ENCODE measurements at places on chromosomes 16 and 17.
A peak's percentile ranks its signal among the peaks of the same experiment; 100 is the strongest.

- peak; percentile 11 for DNase-seq
These were observed 9.0 kb downstream of the TMEM98 start for GRCh38 chr17:32936894-32937500.

DNA sequence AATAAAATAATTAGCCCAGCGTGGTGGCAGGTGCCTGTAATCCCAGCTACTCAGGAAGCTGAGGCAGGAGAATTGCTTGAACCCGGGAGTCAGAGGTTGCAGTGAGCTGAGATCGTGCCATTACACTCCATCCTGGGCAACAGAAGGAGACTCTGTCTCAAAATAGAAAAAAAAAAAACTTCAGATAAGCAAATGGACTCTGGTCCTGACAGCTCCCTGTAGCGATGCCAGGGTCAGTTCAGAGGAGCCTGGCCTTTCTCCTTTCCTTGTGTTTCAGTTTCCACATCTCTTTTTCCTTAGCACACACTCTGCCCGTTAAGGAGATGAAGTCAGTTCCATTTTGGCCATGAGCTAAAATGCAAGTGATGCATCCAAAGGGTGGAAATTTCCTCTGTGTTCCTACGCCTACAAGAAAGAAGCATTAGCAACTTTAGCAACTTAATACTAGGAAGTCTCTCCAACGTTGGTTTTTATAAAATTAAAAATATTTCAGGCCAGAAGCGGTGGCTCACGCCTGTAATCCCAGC lies 11.6 kb upstream of the GRB2 start:
- no peak overlapping the region for H3K27ac ChIP-seq
- no peak overlapping the region for H3K4me3 ChIP-seq
- no peak for DNase-seq

- H3K4me3 ChIP-seq, result peak overlapping the region; percentile 83
- peaks cover 35% of the 10 kb centered on the region for H3K4me1 ChIP-seq
- DNase-seq, result peak; percentile 74
- no peaks in the 10 kb centered on the region for H3K36me3 ChIP-seq
- H3K27ac ChIP-seq, result peak overlapping the region; percentile 89
- no peaks in the 10 kb centered on the region for H3K27me3 ChIP-seq
These were observed 8.7 kb upstream of the UBE2G1 start for GRCh38 chr17:4375039-4375748.

GRCh38 chr16:87457709-87458423 lies 35.0 kb downstream of the ZCCHC14 start:
- no peaks in the 10 kb centered on the region for H3K4me1 ChIP-seq
- no peaks in the 10 kb centered on the region for H3K27me3 ChIP-seq
- DNase-seq, result no peak
- no peak overlapping the region for H3K27ac ChIP-seq
- H3K36me3 ChIP-seq, result no peaks in the 10 kb centered on the region

DNA sequence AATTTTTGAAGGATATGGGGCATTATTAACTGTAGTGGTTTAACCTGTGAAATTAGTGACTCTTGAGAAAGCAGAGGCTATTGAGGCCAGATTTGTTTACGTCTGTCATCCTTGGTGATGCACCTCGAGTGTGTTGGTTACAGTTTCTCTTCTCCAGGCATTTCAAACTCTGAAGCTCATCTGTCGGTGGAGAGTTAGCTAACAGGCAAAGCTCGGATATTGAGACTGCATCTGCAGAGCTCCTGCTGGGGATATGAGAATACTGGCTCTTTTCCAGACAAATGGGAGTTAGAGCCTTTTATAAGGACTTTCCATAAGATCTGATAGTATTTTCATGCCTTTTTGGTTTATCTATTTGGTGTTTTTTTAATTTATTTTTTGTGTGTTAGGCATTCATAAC lies 6.7 kb downstream of the CLEC16A start:
- no peak for DNase-seq
- H3K4me3 ChIP-seq, result no peak overlapping the region
- H3K4me1 ChIP-seq, result peaks cover 74% of the 10 kb centered on the region
- no peaks in the 10 kb centered on the region for H3K27me3 ChIP-seq
- H3K27ac ChIP-seq, result no peak overlapping the region
- H3K36me3 ChIP-seq, result no peaks in the 10 kb centered on the region

DNA sequence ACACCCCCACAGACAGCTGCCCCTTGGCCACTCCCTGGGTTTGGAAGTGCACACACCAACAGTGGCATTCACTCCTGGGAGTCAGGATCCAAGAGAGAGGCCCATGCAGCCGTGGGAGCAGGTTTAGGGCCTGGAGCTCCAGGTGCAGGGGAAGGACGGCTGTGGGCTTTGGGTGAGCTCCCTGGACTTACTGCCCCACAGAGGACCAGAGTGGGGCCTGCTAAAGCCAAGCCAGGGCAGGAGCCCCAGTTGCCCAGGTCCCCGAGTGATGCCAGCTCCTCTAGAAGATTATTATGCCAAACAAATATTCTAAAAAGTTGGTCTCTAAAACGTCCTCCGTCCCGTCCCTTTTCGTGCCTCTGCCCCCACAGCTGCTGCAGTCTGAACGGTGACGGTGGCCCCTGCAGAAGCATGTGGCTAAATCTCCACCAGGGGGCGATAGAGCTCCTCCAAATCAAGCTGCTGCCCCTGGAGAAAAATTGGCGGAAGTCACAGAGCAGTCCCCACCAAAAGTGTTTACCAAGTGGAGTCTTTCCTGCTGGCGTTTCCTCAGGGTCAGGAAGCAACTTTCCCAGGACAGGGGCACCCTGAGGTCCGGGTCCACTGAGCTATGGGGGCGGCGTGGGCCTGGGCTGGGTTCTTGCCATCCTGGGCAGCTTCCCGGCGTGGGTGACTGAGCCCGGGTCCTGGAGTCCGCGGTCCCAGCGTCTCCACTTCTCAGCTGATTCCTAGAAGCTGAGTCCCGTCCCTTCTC lies 4.2 kb downstream of the ARMC7 start:
- peak overlapping the region; percentile 87 for H3K27ac ChIP-seq
- peaks cover 8% of the 10 kb centered on the region for H3K36me3 ChIP-seq
- peaks cover 71% of the 10 kb centered on the region for H3K4me1 ChIP-seq
- no peaks in the 10 kb centered on the region for H3K27me3 ChIP-seq
- DNase-seq, result peak; percentile 88

DNA sequence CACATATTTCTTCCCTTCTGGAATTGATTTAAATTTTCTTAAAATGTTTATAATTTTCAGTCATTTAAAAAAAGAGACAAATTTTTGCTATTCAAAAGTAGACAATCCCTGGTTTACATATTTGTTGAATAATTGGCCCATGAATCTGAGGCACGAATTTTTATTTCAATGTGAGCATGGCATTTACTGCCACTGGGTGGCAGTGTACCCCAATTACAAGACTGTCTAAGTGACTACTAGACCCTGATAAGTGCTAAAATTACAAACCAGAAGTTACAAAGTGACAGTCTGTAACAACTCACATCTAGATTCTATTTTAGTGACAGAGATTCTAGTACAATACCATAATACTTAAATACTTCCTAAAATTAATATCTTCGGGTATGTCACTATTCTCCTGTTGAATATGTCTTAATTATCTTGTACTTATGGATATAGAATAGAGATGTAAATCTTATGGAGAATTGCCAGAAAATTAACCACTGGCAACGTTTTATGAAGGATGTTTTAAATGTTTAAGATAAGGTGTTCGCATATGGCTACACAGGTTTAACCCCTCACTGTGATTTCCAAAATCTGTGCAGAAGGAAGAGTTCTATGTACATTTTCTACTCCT lies 235.8 kb downstream of the MAP2K4 start:
- peak; percentile 1 for DNase-seq
- H3K27me3 ChIP-seq, result peaks cover 10% of the 10 kb centered on the region
- H3K4me1 ChIP-seq, result no peaks in the 10 kb centered on the region
- H3K36me3 ChIP-seq, result no peaks in the 10 kb centered on the region
- H3K27ac ChIP-seq, result no peak overlapping the region
- no peak overlapping the region for H3K4me3 ChIP-seq

DNA sequence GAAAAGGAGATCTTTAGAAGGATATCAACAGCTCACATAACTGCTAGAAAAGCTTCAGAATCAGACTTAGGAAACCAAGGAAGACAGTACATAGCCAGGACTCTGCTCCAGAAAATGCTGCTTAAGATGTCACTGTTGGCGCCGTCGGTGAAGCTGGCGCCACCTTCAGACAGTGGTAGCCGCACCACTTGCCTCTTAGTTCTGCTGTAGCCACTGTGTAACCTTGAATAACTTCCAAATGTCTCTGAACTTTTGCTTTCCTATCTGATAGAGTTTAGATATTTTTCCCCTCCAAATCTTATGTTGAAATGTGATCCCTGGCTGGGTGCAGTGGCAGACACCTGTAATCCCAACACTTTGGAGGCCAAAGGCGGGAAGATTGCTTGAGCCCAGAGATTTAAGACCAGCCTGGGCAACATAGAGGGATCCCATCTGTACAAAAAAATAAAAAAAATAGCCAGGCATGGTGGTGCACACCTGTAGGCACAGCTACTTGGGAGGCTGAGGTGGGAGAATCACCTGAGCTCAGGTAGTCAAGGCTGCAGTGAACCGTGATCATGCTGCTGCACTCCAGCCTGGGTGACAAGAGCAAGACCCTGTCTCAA lies 6.3 kb upstream of the USP31 start:
- no peaks in the 10 kb centered on the region for H3K36me3 ChIP-seq
- peaks cover 4% of the 10 kb centered on the region for H3K4me1 ChIP-seq
- no peak for DNase-seq

GRCh38 chr17:42681976-42682721 lies at the start of gene CNTNAP1:
CNTNAP1 (plus strand) TSS chr17:42682531; CDS start chr17:42682830, 299 bp downstream.
- H3K4me3 ChIP-seq, result peak within 1 kb of the TSS; percentile 77
- peaks cover 14% of the 10 kb centered on the region for H3K27me3 ChIP-seq
- H3K36me3 ChIP-seq, result no peaks in the 10 kb centered on the region
- peak within 1 kb of the TSS; percentile 95 for H3K27ac ChIP-seq

DNA sequence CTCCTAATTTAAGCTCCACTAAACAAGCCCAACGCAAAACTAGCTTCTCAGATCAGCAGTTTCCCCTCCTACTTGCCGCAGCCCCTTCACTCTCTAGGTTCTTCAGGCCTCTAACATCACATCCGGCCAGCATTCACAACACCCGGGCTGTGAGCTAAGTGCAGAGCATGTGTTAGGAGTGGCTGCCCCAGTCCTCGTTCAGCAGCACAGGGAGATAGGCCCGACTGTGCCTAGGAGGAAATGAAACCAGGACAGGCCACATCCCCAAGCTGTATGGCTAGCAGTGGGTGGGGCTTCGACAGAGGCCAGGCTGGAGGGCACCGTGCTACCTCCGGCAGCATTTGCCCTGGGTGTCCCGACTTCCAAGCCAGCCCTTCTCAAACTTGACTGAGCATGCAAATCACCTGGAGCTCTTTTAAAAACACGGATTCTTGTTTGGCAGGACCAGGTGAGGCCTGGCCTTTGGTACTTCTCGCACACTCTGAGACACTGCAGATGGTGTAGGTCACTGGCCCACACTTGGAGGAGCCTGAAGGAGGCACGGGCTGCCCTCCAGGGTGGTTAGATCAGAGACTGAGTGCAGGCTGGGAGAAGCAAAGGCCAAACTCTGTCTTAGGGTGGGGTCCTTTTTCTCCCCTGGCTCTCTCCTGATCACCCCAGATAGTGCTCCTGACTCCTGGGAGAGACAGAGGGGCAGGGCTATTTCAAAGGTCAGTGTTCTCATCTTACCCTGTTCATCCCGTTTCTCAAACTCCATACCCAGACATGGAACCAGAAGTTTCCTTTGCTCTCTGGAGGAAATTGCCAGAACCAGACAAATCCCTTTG lies 202.0 kb downstream of the C16orf78 start:
- peaks cover 18% of the 10 kb centered on the region for H3K4me1 ChIP-seq
- no peaks in the 10 kb centered on the region for H3K36me3 ChIP-seq
- DNase-seq, result peak; percentile 49
- H3K27me3 ChIP-seq, result no peaks in the 10 kb centered on the region
- peak overlapping the region; percentile 32 for H3K4me3 ChIP-seq

GRCh38 chr17:16348586-16348985 lies 4.7 kb downstream of the CENPV start:
- H3K4me1 ChIP-seq, result peaks cover 9% of the 10 kb centered on the region
- no peak for DNase-seq
- H3K36me3 ChIP-seq, result no peaks in the 10 kb centered on the region
- H3K27ac ChIP-seq, result no peak overlapping the region
- no peak overlapping the region for H3K4me3 ChIP-seq

DNA sequence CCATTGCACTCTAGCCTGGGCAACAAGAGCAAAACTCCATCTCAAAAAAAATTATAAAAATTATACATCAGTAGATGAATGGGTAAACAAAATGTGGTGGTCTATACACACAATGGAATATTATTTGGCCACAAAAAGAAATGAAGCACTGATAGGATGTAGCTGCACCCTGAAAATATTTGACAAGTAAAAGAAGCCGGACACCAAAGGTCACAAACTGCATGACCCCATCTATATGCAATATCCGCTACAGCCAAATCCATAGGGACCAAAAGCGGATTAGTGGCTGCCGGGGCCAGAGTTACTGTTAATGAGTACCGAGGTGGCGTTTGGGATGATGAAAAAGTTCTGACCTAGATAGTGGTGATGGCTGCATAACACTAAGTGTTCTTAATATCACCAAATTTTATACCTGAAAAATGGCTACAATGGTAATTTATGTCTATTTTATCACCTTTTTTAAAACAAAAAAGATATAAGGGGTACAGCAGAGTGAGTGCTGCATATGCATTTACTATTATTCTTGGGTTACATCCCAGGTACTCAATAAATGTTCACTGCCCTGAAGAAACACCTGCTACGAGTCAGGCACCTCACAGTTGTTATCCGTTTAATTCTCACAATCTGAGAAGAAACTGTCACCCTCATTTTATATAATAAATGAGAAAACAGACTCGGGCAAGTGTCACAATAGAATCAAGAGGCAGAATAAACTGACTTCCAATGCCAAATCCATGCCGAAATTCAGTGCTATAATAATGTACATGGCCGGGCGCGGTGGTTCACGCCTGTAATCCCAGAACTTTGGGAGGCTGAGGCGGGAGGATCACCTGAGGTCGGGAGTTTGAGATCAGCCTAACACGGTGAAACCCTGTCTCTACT lies 807 bp upstream of the HBQ1 start:
- no peak overlapping the region for H3K27ac ChIP-seq
- peaks cover 13% of the 10 kb centered on the region for H3K4me1 ChIP-seq
- no peak for DNase-seq
- peaks cover 25% of the 10 kb centered on the region for H3K27me3 ChIP-seq

- H3K27ac ChIP-seq, result no peak overlapping the region
- no peaks in the 10 kb centered on the region for H3K27me3 ChIP-seq
- H3K4me3 ChIP-seq, result no peak overlapping the region
- DNase-seq, result no peak
These were observed 12.9 kb downstream of the AKAP1 start for GRCh38 chr17:57097832-57098421.

DNA sequence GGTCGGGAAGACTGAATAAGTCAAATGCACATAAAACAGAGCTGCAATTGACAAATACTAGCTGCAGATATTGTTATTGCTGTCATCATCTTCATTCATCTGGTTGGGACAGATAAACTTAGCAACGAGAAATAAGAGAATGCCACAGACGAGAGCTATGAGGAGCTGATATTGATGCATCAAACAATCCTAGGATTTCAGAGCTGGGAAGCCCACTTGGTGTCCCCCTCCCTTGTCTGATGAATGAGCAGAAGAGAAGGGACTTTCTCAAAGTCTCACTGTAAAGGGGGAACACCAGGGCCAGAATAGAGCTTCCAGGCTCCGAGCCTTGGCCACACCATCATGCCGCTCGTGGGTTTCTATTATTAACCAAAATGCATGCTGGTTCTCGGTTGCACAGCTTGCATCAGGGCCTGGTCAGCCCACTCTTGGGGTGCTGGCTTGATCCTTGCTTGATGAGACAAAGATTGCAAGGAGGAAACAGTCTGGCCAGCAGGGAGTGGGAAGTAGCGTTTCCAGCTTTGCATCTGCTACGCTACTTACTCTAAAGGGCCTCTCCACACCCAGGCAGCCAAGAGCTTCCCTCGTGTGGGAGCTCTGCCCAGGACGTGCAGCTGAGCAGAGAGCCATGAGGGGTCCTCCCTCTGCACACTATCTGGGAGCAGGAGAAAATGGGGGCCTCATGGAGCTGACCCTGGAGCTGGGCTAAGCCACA lies 28.4 kb upstream of the EMP2 start:
- no peak overlapping the region for H3K27ac ChIP-seq
- DNase-seq, result no peak
- no peak overlapping the region for H3K4me3 ChIP-seq
- peaks cover 14% of the 10 kb centered on the region for H3K4me1 ChIP-seq
- no peaks in the 10 kb centered on the region for H3K36me3 ChIP-seq
